ENCODE measurements at places on chromosomes 3 and 15.

GRCh38 chr15:39051626-39052322 lies 487.2 kb upstream of the RASGRP1 start:
- DNase-seq: no peak

GRCh38 chr3:67016522-67017080 lies 18.5 kb downstream of the KBTBD8 start:
- no peak for DNase-seq

GRCh38 chr3:44041726-44042125 lies 200.0 kb upstream of the TOPAZ1 start:
- no peak for DNase-seq

DNA sequence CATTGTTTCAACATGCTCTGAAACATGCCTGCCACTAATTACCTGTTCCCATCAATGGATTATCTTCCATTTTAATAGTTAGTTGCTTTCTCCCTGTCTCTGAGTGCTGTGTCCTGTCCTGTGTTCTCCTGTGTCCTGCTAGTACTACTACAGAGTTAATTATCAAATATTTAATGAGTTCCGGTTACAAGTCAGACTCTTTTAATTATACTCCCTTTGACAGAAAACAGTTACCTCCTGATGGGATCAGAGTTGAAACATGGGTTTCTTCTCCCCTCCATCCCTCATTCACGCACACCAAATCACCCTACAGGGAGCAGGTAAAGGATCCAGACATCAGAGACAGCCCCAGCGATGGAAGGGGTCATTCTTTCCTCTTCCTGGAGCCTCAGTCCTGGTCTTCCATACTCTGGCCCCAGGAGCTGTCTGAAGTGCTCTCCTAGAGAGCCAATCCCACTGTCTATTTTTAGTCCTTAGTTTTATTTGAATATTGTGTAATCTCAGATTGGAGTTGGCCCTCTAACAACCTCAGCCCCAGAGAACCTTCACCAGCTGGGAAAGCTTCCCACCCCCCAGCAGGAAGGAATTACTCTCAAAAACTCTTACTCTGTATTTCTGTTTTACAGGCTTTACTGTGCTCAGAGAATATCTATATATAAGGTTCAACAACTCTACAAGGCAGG lies 137.0 kb upstream of the C2CD4B start:
- no peak for DNase-seq

DNA sequence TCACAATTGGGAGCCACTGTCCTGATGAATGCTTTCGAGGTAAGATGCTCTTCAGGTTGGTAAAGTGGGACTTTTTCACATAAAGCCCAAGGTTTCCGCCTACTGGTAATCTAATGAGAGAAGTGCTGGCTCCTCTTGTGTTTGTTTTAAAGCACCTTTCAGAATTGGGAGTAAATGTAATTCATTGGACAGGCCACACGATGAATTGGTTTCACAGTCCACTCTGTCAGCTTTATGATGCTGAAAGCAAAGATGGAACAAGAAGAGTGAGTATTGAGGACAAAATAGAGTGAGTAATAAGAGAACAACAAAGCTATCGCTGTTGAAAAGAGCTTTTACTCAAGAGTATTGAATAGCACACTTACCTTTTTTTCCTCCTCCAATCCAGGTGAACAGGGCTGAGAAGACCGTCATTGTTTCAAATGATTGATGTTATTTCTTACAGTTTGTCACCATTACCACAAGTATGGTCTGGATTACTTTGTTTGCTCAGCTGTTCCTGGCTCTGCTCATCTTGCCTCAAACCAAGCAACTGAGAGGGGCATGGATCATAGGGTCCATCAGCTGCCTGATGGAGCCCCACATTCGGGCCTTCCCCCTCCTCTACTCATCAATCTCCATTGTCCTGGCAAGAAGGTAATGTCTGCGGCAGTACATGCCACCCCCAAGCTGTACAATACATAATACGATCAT lies 136.1 kb upstream of the CNTN4 start:
- no peak for DNase-seq

- DNase-seq: peak; percentile 84
Measured at GRCh38 chr15:89888214-89888804, 5.5 kb downstream of the AP3S2 start.

- DNase-seq: peak; percentile 98
Measured at GRCh38 chr3:64238971-64239667, 13.9 kb upstream of the PRICKLE2 start.

DNA sequence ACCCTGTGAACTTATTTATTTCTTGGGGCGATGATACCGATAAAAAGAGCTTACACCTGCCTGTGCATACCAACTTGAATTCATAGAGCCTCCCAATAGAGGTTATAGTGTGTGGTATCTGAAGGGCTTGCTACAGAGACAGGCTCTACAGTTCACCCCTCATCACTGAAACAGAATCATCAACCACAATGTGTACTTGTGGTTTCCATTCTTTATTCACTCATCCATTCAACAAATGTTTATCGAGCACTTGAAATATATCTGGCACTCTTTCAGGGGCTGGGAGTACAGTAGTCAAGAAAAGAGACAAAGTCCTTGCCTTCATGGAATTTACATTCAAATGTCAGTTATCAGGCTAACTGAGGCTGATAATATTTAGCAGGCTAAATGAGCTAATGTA lies 134.4 kb upstream of the SKOR1 start:
- peak; percentile 17 for DNase-seq

GRCh38 chr15:70088455-70088854 lies 9.3 kb downstream of the TLE3 start:
- no peak for DNase-seq

GRCh38 chr3:12132881-12133280 lies 25.8 kb downstream of the TIMP4 start:
- DNase-seq: no peak

- DNase-seq: peak; percentile 45
Measured at GRCh38 chr3:161977063-161977462, 480.5 kb downstream of the OTOL1 start.

- no peak for DNase-seq
Measured at GRCh38 chr15:25250906-25251622, 187.8 kb downstream of the UBE3A start.

DNA sequence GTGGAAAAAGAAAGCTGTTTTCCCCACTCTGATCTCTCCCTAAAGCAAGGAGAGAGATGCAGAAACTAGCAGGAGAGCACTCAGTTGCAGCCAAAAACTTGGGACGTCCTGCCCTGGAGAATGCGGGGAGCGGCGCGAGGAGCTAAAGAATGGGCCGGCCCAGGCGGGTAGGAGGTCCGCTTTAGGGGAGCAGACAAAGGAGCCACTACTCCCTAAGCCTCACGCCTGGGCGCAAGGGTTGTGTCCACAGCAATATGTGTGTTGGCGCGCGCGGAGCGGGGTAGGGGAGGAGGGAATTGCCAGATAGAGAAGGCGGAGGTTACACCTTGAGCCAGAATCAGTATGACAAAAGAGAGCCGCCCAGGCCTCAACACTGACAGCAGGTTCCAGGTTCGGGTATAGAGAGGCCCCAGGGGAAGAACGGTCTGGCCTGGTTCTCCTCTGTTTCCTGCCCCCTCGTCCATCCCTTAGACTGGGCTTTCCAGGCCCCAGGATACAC lies 2.9 kb downstream of the WNT5A start:
- DNase-seq: peak; percentile 57

GRCh38 chr3:113070681-113071113 lies 79.9 kb downstream of the GTPBP8 start:
- DNase-seq: no peak

DNA sequence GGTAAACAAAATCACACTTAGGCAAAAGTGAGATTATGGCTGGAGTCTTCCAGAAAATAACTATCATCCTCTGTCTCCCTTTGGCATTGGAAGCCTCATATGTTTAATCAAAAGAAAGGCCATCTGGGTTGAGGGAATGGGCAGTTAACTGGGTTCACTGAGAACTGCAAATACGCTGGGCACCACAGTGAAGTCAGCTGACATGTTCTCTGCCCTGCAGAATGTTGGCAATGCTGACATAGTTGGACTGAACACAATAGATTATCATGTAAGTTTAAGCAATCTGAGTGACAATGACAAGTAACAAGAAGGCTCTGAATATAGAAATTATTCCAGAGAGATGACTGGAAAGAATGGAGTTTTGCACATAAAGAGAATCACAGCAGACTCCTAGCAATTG lies 43.8 kb upstream of the SLC25A26 start:
- no peak for DNase-seq

GRCh38 chr3:158776531-158776930 lies 25.3 kb upstream of the MFSD1 start:
- no peak for DNase-seq

GRCh38 chr3:2096216-2096615 lies 2.5 kb upstream of the CNTN4 start:
- no peak for DNase-seq

GRCh38 chr15:74788042-74788682 lies 6.3 kb downstream of the CSK start:
- no peak for DNase-seq

DNA sequence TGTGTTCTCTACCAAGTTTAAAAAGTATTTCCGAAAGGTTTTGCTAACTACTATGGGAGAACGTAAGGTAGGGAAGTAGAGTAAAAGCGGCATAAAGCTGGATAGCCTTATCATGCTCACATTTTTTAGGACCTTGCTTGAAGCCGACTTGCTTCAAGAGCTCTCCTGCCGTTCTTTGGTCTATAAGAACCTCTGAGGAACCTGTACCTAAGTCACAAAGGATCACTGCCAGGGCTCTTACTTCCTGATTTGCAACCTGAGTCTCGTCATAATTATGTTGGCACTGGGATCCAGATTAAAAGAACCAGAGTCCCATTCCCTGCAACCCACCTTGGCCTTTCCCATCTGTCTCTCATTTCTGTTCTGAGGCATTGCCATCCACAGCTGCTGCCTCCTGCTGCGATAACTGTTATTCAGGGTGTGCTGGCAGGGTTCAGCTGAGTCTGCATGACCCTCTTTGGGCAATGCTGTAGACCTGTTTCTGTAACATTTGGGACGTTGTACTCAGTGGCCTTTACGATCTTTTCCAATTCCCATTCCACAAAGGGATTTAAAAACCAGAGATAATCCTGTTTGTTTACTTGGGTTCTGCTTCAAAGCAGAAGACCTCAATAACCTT lies 131.0 kb upstream of the UMPS start:
- DNase-seq: no peak

- no peak for DNase-seq
Measured at GRCh38 chr15:30905821-30906220, 2.1 kb downstream of the FAN1 start.

DNA sequence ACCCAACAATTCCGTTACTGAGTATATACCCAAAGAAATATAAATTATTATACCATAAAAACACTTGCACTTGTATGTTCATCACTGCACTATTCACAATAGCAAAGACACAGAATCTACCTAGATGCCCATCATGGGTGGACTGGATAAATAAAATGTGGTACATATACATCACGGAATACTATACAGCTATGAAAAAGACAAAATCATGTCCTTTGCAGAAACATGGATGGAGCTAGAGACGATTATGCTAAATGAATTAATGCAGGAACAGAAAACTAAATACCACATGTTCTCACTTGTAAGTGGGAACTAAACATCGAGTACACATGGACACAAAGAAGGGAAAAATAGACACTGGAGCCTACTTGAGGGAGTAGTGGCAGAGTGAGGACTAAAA lies 185.3 kb downstream of the PYDC2 start:
- no peak for DNase-seq

DNA sequence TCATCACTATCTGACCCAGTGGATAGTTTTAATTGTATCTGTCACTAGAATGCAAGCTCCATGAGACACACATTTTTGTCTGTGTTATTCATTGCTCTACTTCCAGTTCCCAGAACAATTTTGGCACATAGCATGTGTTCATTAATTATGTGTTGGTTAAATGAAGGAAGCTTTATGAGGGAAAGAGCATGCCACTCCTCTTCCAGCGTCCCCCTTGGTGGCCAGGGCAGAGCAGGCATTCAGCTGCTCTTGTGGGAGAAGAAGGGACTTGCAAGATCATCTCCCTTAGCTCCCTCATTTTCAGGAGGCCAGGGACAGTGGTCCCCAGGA lies 489 bp upstream of the GALNT15 start:
- DNase-seq: peak; percentile 60

- DNase-seq: peak; percentile 26
Measured at GRCh38 chr3:29513236-29513635, 232.4 kb downstream of the RBMS3 start.

DNA sequence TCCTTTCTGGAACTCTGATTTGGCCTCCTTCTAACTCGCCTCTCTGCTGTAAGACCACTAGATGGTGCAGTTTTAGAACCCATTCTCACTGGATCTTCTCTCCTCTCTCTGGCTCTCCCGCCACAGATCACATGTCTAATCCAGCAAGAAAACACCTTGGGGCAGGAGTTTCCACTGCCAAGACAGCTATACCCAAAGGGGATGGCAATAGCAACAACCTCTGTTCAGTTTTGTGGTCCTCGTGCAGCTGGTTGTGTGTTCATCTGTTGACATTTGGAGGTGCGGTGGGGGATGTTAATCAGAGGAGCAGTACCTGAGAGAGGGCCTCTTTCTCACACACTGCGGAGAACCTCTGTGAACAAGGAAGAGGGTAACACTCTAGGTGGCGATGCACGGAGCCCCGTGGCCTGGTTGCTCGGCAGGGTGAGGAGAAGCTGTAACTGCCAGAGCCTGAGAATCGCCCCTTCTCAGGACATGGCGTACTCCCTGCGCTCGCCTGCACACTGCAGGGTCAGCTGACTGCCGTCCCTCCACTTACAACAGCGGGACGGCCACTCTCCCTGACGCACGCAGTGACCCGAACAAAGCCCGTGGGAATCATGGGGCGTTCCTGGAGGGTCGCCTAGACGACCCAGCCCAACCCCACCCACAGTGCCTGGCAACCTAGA lies at the start of gene TEX55:
Gene TEX55, plus strand, starts transcription at position 666 of the 668 bp plus-strand sequence. CDS start 25 bp downstream, outside the sequence.
- peak; percentile 59 for DNase-seq

DNA sequence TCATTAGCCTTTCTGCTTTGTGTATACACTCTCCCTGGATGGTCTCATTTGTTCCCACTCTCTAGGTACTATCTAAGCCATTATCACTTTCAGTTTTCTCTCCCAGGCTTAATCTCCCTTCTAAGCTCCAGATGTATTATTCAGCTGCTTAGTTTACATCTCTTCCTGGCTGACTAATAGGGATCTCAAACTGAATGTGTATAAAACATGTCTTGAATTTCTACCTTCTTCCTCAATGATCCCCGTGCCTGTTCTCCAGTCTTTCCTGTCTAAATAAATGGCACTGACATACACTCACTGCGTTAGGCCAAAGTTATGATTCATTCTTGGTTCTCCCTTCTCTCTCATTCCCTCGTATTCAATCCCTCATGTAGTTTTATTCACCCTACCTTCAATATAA lies 127.3 kb downstream of the NR2F2 start:
- peak; percentile 32 for DNase-seq

DNA sequence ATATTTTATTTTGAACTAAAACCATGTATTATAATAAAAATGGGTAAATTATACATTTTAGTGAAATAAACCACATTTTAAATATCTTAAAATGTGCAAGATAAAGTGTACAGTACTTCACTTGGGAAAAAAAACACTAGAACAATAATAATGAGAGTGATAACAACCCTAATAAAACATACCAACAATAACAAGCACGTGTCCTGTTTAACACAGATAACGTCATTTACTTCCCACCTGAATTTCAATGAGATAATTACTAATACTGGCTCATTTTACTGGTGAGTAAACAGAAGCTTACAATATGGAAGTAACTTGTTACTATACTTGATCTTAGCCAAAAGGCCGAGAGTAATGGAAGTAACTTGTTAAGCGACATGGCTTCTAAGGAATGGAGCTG lies 110.2 kb upstream of the PRTG start:
- DNase-seq: no peak
